ENCODE measurements at places on chromosomes 2 and 18. TPM values are rescaled to one million over a fixed set of nuclear protein-coding genes. Genes with fewer than 3 reads are reported as not detected.

The DOK6 gene
- total RNA-seq, result 5.7 TPM

The DLX2 gene
- not detected for total RNA-seq

The EVA1A gene
- total RNA-seq, result 1.2 TPM

The NEB gene
- total RNA-seq, result 5.5 TPM
